ENCODE measurements at places on chromosomes 4 and X.

- peak; percentile 47 for DNase-seq
Observed at GRCh38 chr4:177194906-177195305, 114.8 kb upstream of the NEIL3 start.

DNA sequence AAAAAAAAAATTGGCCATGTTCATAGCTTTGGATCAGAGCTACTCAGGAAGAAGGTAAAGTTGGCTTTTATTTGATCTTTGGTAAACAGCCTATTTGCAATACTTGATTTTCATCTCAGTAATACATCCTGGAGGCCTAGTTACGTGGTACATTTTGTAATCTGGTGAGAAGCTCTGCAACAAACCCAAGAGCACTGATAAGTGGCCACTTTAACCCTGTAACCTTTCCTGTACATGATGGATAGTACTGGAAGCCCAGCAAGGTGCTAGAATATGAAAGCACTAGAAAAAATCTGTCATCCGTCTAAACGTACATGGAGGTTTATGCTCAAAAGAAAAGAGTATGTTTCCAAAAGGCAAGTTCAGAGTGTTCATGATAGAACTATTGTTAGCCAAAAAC is 88.3 kb upstream of the BMP2K start:
- no peak for DNase-seq

DNA sequence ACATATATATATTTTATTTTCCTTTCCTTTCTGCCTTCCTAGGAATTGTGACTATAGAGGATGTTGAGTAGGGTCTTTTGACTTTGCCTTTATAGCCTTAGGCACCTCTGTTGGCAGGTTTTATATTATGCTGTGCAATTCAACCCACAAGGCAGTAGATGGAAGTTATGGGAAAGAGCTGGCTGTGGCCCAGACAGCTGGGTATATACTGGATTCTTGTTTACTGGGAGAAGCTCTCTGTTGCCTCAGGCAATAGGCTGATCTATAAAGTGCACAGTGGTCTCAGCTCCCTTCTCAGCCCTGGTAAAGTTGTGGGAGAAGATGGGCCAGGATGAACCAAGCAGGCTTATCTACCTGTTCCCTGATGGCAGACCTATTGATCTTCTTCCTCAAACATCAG is 342.0 kb downstream of the GBA3 start:
- no peak for DNase-seq

DNA sequence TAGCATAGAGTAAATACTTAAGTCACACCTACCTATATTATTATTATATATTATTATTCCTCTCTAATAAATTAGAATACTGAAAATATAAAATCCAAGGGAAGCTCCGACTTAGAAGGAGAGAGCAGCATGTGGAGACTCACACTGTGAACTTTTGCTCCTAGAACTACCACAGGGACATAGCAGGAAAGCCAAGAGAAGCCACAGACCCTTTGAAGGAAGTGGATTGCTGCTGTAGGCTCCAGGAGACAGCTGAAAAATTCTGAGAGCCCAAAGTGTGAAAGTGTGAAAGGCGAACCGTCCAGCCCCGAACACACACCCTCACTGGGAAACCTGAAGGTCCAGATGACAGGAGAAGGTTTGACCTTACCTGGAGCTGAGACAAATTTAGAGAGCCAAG is 177.0 kb downstream of the FAM13A start:
- DNase-seq: no peak

DNA sequence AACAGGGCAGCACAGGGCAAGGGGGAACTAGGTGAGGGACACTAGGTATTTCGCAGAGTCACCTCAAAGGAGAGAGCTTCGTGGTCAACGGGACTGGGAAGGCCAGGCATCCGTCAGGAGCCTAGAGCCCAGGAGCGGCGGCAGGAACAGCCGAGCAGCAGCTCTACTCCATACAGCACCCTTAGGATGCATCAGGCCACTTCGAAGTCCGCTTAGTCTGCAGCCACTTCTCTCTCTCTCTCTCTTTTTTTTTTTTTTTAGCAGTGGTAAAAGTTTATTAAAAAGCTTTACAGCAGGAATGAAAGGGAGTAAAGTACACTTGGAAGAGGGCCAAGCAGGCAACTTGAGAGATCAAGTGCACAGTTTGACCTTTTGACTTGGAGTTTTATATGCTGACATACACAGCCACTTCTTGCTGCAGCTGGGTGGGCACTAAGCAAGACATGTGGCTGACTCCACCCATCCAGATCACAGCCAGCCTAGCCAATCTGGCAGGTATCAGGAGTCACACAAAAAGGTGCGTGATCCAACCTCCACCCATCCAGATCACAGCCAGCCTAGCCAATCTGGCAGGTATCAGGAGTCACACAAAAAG is 209.7 kb upstream of the RADX start:
- DNase-seq: peak; percentile 23

DNA sequence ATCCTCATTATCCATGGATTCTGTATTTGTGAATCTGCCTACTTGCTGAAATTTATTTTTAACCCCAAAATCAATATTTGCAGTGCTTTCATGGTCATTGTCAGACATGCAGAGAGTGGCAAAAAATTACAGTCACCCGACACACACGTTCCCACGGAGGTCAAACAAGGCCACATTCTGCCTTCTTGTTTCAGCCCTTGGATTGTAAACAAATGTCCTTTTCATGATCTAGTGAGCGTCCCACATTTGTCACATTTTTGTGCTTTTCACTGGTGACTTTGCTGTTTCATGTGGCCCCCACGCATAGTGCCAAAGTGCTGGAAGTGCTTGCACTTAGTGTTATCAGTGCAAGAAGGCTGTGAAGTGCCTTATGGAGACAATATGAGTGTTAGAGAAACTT is 45.0 kb downstream of the SOD3 start:
- DNase-seq: peak; percentile 68

- DNase-seq: peak; percentile 94
Observed at GRCh38 chr4:37889849-37890800, 759 bp upstream of the TBC1D1 start.

GRCh38 chr4:65482410-65482809 is 187.9 kb downstream of the EPHA5 start:
- DNase-seq: peak; percentile 63

GRCh38 chr4:174604198-174604597 is 81.9 kb upstream of the HPGD start:
- DNase-seq: peak; percentile 96

GRCh38 chr4:144582975-144583374 is 63.0 kb upstream of the HHIP start:
- peak; percentile 88 for DNase-seq

DNA sequence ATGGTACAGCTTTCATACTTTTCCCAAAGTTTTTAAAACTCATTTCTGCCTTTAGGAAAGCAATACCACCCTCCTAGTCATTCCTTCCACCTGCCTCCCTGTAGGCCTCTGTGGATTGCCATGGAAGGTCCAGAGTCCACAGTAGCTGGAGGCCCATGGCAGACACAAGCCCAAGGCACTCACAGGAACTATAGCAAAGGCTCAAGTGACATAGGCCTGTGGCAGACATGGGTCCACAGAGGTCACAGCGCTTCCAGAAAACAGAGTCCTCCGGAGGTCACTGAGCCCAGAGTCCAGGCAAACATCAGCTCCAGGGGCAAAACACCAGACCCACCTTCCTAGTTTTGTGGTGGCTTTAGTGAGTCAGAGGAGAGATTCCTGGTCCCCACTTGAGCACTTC is 147.6 kb upstream of the ATP6AP2 start:
- DNase-seq: no peak

GRCh38 chr4:128803783-128804182 is 5.7 kb upstream of the JADE1 start:
- DNase-seq: no peak

DNA sequence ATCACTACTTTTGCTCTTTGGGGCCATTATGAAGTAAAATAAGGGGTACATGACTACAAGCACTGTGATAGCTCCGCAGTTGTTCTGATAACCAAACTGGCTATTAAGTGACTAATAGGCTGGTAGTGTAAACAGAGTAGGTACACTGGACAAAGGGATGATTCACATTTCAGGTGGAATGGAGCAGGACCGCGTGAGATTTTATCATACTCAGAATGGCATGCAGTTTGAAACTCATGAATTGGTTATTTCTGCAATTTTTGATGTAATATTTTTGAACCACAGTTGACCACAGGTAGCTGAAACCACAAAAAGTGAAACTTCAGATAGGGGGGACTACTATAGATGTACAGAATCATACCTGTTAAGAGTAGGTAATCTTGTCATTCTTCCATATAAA is 55.8 kb downstream of the PAK3 start:
- no peak for DNase-seq

DNA sequence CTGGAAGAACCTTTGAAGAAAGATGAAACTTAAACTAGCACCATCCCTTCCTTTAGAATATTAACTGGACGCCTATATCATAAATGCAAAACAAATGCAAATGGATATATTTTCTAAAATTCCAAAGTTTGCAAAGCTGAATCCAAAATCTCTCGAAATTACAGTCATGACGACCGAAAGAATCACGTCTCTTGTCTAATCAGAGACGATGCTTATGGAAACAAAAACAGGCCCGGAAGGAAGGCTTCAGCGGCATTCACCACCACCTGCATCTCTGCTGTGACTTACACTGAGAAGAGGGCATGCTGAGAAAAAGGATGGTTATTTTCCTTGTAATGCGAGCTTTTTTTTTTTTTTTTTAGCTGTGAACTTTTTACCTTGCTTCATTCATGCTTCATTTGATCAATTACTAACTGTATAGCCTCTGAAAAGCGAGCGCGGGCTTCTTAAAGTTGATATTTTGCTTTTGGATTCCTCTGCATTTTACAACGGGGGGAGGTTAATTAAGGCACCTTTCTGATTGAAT is 209.3 kb downstream of the SOWAHB start:
- DNase-seq: peak; percentile 67

DNA sequence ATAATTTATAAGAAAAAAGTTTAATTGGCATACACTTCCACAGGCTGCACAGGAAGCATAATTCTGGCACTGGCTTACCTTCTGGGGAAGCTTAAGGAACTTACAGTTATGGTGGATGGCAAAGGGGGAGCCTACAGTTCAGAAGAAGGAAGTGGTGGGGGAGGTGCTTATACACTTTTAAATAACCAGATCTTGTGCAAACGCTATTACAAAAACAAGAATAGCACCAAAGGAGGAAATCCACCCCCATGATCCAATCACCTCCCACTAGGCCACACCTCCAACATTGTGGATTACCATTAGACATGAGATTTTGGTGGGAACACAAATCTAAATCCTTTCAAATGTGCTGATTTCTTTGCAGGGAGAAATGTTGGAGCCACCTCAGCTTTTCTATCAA is 287.7 kb downstream of the CPXCR1 start:
- DNase-seq: no peak

DNA sequence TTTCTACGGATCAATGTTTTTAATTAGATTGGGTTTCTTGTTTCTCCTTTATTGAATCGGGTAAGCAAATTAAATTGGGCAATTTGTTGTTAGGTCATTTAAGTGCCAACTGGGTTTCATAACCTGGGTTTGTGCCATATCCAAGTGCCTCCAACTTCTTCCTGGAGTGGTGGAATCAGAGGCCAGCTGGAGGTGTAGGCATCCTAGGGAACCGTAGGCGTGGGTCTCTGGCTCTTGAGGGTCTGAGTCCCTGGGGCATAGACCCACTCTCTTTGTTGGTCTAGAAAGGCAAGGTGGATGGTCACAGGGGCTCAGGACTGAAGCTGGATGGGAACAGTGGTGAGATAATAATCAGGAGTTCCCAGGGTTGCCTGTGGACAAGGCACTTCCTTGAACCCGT is 18.3 kb downstream of the CNGA2 start:
- no peak for DNase-seq

DNA sequence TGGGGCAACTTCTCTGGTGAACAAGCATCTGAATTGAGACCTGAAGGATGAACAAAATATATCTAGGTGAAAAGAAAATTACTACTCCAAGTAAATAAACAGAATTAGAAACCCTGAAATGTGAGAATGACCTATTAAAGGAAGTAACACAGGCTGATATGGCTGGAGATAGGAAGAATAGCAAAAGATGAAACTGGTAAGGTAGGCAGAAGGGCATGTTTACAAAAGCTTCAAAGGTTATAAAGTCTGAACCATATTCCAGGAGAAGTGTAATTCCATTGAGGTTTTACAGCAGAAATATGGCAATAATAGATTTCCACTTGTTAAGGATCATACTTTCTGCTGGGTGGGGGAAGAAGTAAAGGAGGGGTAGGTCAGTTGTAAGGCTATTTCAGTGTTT is 452.0 kb downstream of the GBA3 start:
- no peak for DNase-seq

GRCh38 chrX:1464971-1465285 is 12.2 kb upstream of the ASMTL start:
- no peak for DNase-seq

DNA sequence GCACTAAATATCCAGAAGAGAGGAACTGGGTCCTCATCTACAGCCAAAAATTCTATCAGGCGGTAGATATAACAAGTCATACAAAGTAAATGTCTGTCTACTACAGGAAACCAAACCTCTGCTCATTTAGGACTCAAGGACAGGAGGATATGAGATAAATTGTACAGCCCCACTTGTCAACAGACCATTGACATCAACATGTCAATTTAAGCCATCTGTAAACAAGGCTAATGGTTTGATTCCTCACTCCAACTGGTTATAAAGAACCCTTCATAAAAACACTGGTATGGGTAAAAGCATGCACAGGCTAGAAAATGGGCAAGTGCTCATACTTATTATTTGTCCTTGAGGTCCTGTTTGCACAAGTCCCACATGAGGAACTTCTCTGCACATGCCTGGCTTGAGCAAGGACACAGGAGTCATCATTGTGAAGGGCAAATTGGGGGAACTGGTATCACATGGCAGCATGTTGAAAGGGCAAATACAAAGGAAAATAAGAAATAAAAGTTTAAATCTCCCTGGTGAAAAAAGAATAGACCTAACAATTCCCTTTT is 13.2 kb downstream of the RTL8B start:
- peak; percentile 88 for DNase-seq

DNA sequence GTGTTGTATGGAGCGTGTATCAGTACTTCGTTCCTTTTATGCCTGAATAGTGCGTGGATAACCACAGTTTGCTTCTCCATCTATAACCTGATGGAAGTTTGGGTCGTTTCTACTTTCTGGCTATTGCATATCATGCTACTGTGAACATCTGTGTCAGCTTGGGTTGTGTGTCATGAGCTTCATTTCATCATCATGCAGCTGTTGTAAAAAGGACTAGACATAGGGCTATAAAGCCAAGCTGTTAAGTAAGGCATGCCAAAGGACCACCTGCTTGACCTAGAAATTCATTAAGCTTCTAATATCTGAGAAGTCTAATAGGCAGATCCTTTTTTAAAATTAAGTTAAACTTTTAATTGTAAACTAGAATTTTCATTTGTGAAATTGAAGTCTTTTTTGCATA is 18.4 kb downstream of the SMS start:
- no peak for DNase-seq

DNA sequence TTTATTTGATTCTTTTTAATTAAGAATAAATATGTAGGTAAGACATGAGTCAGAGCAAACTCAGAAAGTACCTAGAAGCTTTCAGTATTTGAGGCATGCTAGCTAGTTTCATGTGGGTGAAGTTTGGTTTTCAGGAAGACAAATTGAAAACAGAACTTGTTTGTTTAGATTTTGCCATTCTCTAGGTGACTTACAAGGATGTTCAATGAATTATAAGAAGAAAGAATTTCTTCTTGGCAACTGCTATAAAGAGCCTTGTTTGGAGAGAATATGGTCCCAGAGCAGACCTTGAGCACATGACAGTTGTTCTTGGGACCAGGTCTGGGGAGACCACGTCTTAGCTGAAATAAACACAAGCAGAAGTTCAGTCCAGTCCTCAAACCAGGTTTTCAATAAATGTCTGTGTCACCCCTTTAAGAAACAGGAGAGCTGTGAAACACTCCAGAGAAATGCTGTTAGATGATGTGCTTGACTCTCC is 38.0 kb upstream of the IL21 start:
- DNase-seq: no peak

GRCh38 chrX:56382278-56382677 is 150.1 kb downstream of the KLF8 start:
- DNase-seq: no peak

GRCh38 chr4:140533951-140534480 is 10.0 kb downstream of the ELMOD2 start:
- no peak for DNase-seq

All from DMS53 (cell line).